ENCODE measurements at places on chromosomes 1 and 21.

DNA sequence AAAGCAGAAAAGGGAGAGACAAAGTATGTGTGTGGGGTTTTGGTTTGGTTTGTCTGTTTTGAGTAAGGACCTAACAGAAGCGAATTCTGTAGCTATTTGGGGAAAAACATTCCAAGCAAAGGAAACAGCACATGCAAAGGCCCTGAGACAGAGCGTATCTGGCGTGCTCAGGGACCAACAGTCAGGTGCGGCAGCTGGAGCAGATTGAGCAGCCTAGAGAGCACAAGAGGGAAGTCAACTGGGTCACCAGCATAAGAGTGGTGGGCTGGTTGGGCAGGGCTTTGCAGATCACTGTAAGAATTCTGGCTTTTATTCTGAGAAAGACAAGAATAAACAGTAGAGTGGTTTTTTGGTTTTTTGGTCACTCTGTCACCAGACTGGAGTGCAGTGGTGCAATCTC is 11.8 kb downstream of the TGFBR3 start:
- no peak for DNase-seq

DNA sequence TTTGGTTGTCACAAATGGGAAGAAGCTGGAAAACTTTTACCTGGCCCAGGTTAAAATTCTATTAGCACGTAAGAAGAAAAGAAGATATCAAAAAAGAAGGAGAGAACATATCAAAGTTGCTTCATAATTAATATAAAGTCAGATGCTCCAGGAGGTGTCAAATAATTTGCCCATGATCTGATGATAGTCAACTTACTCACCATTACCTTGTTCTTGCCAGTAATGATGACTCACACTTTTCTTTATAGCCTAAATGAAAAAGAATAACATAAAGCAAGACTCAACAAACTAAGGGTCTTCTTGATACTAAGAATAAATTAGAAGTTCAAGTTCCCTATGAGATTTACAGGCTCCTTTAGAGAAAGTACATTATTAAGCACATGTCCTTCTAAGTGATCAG is 580.4 kb downstream of the TTLL7 start:
- no peak for DNase-seq

- no peak for DNase-seq
These were observed 9.7 kb downstream of the ARHGEF2 start for GRCh38 chr1:155968670-155969069.

GRCh38 chr1:38541223-38541622 is 318.3 kb downstream of the RRAGC start:
- no peak for DNase-seq

DNA sequence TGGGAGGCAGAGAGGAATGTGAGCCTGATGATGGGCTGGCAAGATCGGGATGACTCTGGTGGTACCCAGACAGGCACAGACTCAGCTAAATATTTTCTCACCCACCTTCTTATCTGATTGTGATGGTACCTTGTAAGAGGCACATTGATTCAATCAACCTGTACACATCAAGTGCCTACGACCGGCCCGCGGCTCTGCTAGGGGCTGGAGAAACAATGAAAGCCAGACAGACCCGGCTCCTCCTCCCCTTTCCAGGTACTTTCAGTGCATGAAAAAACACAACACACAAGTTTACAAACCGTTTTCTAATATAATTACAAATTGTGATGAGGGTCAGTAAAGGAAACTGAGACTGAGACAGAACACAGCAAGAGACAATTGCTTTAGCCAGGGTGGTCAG is 115.0 kb downstream of the LACTBL1 start:
- DNase-seq, result no peak

DNA sequence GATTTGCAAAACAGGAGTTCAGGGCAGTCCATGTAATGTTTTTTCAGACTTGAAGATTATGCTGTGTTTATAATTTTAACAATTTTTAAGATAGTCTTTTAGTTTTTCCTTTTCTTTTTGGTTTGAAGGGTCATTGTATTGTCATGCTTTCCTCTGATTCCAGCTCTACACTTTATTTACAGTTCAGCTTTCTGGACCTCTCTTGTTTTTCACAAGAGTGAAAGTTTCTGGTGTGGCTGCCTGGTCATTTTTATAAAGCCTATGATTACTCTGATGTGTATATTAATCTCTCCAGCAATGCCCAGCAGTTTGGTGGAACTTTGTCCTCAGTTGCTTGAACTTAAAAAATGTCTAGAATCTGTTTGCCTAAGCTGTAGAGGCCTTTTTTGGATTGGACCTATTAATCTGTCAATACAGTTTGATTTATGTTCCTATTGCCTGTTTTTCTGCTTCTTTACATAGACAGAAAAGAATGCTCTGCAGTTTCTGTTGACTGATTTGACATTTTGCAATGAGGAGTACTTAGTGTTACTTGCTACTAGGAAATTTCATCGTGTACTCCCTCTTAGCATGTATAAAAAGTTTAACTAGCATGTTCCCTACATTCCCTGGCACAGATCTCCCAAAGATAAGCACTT is 52.2 kb downstream of the XCL2 start:
- DNase-seq, result peak; percentile 29

GRCh38 chr21:25689226-25689625 is 45.5 kb downstream of the ATP5PF start:
- DNase-seq, result peak; percentile 40

GRCh38 chr1:33358795-33359503 is 38.1 kb upstream of the A3GALT2 start:
- DNase-seq, result no peak

DNA sequence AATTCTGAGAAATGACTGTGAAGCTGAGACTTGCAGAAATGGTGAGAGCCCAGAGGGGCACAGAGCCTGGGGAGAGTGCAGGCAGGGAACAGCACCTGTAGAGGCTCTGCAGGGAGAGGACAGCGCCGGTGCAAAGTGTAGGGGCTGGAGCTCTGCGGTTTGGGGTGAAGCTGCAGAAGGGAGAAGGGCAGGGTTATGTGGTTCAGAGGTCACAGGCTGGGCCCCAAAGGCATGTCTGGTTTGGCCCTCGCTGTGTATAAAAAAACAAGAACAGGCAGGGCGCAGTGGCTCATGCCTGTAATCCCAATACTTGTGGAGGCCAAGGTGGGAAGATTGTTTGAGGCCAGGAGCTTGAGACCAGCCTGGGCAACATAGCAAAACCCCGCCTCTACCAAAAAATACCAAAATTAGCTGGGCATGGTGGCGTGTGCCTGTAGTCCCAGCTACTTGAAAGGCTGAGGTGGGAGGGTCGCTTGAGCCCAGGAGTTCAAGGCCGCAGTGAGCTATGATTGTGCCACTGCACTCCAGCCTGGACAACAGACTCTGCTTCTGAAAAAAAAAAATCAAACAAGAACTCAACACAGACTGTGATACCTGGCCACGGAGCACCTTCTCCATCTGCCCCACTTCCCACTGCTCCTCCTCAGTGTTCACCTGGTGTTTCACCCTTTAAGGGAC is 29.1 kb downstream of the SERINC2 start:
- DNase-seq, result no peak

GRCh38 chr1:12654004-12654567 is 10.2 kb downstream of the AADACL4 start:
- DNase-seq, result no peak

DNA sequence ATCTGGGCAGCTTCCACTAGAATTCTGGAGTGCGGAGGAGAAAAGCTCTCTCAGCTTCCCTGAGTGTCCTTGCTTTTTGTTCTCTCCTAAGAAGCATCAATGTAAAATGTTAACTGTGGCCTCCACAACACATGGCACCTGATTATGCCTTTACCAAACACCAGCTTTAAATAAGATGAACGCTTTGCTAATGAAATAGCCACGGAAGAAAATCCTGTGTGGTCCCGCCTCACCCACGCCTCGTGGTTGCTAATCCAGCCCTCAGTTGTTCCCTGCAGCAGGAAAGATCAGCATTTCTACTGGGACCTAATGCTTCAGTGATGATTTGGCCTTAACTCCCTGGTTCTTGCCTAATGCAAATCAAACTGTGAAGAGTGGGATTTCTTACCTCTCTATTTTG is 1.8 kb upstream of the ERG start:
- no peak for DNase-seq

- DNase-seq, result no peak
These were observed 82.0 kb downstream of the IFI44 start for GRCh38 chr1:78731674-78732073.

DNA sequence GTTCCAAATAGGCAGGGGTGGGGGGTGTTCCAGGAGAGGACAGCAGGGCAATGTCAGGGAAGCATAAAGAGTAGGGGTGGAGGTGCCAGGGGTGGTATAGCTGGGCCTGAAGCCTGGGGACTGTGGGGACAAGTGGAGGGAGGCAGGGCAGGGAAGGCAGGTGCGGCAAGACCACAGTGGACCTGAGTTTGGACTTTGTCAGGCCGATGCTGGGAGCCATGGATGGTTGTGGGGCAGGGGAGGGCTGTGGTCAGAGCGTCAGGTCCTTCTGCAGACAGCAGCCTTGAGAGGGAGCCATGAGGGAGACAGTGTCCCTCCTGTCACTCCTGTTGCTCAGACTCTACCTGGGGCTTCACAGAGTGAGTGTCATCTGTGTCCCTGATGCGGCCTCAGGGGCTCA is 320.3 kb downstream of the PTPRU start:
- DNase-seq, result no peak

GRCh38 chr1:157047062-157047410 is 1.5 kb upstream of the ARHGEF11 start:
- DNase-seq, result no peak

DNA sequence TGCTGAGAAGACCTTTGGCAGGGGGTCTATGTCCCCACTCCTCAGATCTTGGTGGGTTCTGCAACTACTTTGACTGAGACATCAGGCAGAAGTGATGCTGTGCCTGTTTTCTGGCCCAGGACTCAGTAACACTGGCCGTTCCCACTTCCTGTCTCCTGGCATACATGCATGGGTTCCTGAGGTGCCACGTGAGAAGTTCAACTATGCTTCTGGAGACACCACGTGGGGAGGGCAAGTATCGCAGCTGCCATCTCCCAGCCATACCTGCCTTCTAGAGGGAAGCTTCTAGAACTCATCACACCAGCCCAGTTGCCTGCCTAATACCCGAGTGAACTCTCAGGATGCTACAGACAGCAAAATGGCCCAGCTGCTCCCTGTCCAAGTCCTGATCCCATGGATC is 65.8 kb downstream of the TRABD2B start:
- DNase-seq, result no peak

DNA sequence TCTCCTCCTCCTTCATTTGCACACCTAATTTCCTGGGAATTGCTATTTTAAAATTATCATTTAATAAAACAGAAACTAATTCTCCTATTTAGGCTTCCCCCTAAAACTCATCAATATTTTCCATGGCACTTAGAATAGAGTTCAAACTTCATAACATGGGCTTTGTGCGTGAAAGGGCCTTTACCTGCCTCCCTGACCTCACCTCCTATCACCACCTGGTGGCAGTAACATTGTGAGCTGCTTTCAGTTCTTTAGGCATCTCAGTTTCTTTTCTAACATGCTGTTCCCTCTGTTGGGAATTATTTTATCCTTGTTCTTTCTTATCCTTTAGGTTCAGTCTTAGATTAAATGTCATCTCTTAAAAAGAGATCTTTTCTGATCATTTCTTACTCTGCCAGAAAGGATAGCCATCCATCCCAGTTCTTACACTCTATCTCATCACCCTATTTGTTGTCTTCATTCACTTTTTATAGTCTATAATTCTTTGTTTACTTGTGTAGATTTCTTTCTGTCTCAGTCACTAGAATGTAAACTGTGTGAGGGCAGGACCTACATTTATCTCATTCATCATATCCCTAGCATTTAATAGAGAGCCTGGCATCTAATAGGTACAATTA is 133.8 kb upstream of the KIAA1614 start:
- DNase-seq, result no peak

GRCh38 chr1:183721041-183721440 is 67.9 kb upstream of the APOBEC4 start:
- DNase-seq, result no peak

DNA sequence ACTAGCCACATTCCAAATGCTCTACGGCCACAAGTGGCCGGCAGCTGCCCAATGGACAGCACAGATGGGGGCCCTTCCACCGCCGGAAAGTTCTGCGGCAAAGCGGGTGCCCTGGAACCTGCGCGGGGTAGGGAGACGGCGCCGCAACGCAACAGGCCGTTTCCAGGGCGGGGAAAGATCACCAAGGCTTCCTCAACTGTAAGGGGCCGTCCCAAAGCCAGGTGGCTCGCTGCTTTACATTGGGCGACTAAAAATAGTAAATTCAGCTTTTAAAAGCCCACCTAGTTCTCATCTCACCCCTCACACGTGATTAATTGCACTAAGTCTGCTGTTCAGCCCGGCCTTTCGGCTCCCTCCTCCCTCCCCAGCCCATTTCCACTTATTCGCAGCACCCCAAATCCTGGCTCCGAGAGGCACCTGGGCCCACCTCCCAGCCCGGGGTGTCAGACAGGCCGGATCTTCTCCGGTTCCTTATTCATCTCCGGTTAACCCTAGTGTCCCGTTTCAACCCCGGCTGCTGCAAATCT is 643 bp downstream of the CFAP298 start:
- peak; percentile 53 for DNase-seq

- DNase-seq, result no peak
These were observed 108.9 kb downstream of the IFI44 start for GRCh38 chr1:78758506-78758905.

DNA sequence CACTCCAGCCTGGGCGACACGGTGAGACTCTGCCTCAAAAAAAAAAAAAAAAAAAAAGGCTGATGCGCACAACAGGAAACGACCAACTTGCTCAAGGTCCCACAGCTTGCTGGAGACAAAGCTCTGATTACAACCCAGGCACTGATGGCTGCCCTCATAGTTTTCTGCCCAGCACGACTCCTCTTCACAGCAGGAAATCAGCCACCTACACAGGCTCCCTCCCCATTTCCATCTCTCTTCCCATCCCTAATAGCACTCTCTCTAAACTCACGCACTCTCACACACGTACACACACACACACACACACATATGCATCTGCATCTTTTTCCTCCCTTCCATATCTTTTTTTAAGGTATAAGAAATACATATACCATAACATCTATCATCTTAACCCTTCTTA is 153.5 kb upstream of the SOD1 start:
- no peak for DNase-seq

- DNase-seq, result no peak
These were observed 125.2 kb downstream of the ZNF648 start for GRCh38 chr1:181936269-181936668.

DNA sequence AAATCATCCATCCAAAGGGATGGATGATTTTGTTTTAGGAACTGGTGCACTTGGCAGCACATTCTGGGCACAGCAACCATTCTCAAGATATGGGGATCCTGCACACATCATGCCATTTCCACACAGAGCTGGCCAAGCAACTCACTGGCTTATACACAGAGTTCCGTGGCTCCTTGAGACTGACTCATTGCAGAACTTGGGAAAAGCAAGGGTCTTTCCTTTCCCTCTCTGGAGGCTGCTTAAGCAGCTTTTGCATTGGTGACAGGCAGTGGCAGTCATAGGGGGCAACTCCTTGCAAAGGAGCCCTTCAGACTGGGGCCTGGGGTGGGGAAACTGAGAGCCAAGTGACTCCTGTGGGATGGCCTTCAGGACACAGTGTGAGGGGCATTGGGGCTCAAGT is 1.9 kb upstream of the MAD2L2 start:
- DNase-seq, result no peak

- DNase-seq, result no peak
These were observed 20.0 kb upstream of the GPX7 start for GRCh38 chr1:52582116-52582696.

GRCh38 chr1:236064674-236065508 is at the start of gene NID1:
Gene NID1, minus strand, starts transcription at chr1:236065090. Its CDS starts 11 bp downstream, at chr1:236065079.
- DNase-seq, result peak; percentile 96

Data from GM03348 (cell line).